ENCODE measurements at places on chromosomes 6 and 20.
A peak's percentile ranks its signal among the peaks of the same experiment; 100 is the strongest.

DNA sequence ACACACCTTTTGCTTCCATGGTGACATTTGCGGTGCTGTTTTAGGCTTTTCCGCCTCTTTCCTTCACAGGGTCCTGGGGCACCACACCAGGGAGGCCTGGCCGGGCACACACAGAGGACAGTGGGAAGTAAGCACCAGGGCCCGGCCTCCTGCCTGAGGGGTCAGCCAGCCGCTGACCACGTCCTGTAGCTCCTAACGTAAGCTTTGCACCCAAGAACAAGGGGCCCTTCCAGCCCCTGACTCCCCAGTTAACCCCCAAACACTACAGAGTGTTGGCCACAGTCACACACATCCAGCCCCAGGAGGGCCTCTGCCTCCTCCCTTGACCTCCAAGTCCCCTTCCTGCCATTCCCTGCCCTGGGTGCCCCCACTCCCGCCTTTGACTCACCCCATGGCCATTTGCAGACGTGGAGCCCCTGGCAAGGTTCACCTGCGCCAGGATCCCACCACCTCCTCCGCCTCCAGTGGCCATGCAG, 54.7 kb downstream of the YTHDF1 start:
- no peak for DNase-seq

DNA sequence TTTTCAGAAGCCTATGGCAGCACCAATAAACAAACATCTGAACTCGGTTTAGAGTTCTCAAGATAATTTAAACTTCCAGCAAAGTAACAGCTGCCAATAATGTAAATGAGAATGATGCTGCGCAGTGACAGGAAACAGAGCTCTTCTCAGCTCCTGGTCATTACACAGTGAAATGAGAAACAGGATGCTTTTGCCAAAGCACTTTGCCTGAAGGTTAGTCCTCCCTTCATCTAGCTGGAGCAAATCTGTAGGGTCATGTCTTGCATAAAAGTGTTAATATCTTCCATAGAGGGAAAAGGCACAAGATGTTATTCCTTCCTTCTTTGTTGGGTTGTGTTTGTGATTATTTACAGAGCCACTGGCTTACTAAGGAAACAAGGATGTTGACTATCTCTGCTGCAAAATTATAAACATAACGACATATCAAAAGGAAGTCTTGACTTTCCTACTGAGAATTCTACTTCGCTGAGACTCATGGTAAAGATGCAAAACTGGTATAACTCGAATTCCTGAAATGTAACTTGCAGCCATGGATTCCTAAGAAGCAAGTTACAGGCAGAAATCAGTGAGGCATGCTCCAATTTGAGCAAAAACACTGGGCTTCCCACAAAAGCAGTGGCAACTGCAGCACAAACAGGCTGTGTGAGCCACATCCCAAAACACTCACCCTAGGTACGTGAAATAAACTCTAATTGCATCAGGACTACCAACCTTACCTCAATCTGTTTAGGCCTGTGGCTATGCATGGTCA, 102.5 kb upstream of the BEND6 start:
- DNase-seq = no peak

DNA sequence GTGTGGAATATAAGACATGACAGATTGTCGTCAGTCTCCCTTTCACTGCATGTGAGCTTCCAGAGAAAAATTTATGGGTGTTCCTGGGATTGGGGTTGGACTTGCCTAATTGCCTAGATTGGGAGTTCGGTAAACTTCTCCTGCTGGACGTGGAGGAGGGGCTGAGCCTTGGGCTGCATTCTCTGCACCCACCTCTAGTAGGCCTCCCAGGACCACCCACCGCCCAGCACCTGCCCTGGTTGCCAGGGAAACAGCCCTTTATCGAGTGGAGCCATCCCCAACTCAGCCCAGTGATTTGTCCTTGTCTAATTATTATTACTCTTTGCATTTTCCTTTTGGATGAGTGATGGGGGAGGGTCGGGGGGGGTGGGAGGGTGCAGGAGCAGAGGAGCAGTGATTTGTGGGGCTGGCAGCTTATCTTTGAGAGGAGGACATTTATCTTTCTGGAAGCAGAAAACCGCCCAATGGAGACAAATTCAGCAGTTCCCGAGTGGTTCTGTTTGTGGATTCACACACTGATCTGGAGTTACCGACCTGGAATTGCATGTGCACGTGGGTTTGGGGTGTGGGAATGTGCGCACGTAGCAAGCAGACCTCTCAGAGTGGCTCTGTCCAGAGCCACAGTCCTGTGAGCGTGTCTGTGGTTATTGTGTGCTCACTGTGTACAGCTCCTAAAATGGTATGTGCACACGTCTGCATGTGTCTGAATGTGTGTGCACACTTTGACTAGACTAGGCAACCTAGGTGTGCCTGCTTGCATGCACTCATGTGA, 104.5 kb downstream of the DHX35 start:
- no peak for DNase-seq

DNA sequence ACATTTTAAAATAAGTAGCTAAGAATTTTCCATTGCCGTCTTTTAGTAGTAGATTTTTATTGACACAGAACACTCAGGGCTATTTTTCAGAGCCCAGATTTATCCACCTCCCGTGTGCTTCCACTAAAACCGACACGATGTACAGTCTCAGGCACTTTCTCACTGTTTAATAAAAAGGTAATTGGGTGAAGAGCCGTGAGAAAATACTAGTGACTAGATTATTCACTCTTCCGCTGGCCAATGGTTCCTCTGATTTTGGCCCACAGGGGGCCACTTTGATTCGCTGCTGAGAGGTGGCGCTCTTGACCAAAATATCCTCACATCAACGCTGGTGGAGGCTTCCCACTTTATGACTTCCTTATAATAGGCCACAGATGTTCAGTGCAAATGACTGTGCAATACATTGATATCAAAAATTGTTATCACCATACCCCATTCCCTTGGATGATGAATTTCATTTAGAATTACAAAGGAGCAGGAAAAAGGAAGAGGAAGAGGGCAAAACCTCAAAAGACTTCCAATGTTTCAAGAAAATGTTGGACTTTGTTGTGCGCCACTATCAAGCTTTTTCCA, 12.3 kb upstream of the HDDC2 start:
- peak; percentile 23 for DNase-seq

- no peak for DNase-seq
Measured at GRCh38 chr20:8862092-8862491, 206.8 kb upstream of the PLCB4 start.
